IPS-NIHi11 (cell line): ENCODE measurements at places on chromosomes 7 and 10.

DNA sequence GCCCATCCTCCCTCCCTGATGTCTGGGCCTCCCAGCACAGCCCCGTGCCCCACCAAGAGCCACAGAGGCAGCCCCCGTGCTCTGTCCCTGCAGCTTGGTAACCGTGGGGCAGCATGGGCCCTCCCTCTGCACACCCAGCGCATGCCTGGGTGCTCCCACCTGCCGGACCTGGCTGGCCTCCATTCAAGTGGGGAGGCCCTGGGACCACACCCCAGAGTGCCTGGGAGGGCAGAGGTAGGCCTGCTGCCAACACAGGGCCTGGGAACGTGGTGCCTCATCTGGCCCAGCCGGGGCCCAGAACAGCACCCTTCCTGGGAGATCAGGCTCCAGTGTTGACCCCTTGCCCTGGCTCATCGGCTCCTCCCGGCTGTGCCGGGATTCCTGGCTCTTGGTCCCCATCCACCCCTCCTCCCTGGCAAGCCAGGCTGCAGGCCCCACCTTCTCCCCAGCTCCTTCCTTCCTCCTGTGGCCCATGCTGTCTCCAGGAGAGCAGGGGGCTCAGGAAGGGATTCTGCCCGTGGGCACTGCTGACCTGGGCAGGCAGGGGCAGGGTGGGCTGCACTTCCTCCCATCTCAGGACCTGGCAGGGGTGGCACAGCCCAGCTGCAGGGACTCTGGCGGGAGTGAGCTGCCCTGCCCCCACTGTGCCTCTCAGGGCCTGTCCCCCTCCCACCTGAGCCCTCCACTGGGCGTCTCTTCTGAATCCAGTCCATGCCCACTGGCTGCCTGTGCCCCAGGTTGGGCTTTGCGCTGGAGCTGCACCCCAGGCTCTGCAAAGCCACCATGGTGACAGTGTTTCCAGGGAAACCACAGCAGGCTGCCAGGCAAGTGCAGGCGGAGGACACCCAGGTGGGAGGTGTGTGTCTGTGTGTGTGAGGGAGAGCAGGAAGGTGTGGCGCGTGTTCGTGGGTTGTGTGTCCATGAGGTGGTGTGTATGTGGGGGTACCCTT, 32.6 kb downstream of the PWWP2B start:
- no peak for DNase-seq

DNA sequence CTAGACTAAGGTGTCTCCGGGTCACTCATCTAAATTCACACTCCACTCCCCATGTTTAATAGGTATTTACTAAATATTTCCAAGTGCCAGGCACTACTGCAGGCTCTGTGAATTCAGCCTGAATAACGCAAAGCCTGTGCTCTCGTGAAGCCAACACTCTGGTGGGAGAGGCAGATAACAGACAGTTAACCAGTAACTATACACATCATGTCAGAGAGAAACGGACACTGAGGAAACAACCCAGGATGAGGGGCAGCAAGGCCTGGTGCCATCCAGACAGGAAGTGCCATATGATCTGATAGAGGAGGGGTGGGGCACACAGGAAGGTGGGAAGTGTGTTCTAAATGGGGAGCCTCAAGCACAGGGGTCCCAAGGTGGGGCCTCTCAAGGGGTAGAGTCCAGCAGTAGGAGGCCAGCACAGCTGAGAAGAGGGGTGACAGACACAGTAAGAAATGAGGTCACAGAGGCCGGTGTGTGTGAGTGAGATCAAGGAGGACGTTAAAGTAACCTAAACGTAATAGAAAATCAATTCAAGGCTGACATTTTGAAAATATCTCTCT, 85.3 kb downstream of the LARP4B start:
- no peak for DNase-seq

DNA sequence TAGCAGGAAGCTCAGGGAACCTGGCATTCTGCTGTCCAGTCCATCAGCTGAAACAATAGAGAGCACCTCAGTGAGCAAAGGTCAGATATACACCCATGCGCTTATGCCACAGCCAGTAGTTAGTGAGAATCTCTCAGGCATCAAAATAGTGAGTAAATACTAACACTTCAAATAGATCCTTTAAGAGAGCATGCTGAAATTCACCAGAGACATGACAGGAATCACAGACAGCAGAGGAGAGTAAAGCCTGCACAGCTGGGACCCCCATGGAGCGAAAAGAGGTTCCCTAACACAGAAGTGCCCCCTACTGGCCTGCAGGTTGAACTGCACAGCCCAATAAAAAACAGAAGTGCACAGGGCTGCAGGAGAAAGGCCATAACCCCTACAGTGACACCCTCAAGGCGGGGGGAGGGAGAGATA, 57.6 kb upstream of the ANTXRL start:
- peak; percentile 75 for DNase-seq

DNA sequence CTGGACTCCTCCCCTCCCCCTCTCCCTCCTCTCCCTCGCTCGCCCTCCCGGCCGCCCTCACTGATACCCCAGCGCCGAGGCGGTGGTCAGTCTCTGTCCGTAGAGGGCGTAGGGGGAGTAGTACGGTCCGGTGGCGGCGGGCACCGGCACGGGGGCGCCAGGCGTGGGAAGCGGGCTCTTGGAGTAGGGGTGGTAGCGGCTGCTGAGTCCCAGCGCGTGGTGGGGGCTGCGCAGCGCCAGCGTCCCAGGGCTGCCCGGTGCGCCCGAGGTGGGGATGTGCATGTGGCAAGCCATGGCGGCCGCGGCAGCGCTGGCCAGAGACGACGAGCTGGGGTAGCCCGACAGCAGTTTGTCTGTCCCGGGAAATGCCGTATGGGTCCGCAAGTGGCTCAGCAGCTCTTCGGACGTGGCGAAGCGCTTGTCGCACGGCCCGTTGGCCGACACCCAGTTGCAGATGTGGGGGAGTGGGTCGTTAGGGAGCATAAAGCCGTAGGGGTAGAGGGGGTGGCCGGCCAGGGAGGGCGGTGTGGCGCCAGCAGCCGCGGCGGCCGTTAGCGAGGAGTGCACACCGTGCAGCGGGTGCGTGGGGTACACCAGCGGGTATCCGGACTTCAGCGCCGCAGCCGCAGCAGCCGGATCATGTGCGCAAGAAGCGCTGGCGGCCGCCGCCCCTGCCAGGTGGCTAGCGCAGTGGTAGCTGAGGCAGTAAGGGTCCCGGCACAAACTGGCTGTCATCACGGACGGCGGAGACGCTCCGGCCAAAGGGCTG, 2.7 kb downstream of the ZNF503 start:
- DNase-seq = no peak

DNA sequence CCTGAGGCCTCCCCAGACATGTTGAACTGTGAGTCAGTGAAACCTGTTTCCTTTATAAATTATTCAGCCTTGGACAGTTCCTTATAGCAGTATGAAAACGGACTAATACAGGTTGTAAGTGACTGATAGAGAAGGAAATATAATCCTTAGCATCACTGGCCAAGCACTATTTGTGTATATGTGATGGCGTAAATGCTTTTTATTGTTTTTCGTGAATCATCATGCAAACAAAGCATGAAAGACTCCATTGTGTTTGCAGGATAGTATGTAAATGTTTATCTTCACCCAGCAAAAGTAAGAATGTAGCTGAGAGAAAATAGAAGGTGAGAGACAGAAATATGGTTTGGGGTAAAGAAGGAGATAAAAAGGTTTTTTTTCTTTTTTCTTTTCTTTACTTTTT, 92.5 kb upstream of the LRGUK start:
- no peak for DNase-seq

GRCh38 chr10:73940634-73941221, 29.8 kb downstream of the PLAU start:
- DNase-seq = peak; percentile 96

DNA sequence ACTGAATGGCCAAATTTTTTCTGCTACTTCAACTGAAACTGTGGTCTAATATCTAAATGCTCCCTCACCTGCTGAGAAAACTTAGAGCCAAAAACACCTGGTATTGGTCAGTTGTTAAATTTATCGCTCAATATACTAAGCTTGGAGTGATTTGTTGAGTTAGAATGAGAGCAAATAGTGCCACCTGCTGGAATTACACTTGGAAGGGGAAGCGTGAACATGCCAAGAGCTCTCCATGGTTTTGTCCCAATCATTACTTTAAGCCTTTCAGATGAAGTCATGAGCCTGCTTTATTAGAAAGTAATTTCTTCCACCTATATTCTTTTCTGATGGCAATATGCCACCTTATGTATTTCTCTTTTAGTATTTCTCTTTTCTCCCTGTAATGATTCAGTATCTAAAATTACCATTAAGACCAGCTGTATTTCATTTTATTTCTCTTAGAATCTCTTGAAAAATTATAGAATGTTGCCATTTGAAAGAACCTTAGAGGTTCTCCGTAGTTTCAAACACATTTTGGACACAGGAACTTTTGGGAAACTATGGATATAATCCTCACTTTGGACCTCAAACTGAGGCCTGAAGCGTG, 447.8 kb upstream of the C7orf33 start:
- DNase-seq = peak; percentile 37
